ENCODE measurements at places on chromosomes 3 and 15. TPM values are rescaled to one million over a fixed set of nuclear protein-coding genes. Genes with fewer than 3 reads are reported as not detected.

Gene LRRC3B
- not detected for polyA plus RNA-seq

Gene PP2D1
- not detected for polyA plus RNA-seq

Gene PLA1A
- 4.0 TPM for polyA plus RNA-seq

Gene ADAMTSL3
- polyA plus RNA-seq, result 18.3 TPM

Gene ADPGK
- polyA plus RNA-seq, result 11.3 TPM

Gene RTP1
- polyA plus RNA-seq, result not detected
